Liver (tissue), 10 donors: ENCODE measurements at places on chromosomes 4 and X. TPM values are rescaled to one million over a fixed set of nuclear protein-coding genes. Genes with fewer than 3 reads are reported as not detected.

SSX2B gene
- not detected for total RNA-seq

FDCSP gene
- total RNA-seq: not detected

- no peak for DNase-seq
- H3K27me3 ChIP-seq: no peaks in the 10 kb centered on the region
- H3K4me3 ChIP-seq: no peak overlapping the region
Observed at GRCh38 chr4:162706051-162706450, 460.6 kb downstream of the NAF1 start.

- H3K4me3 ChIP-seq: no peak overlapping the region
- DNase-seq: no peak
- no peaks in the 10 kb centered on the region for H3K36me3 ChIP-seq
- H3K27me3 ChIP-seq: no peaks in the 10 kb centered on the region
- H3K4me1 ChIP-seq: peaks cover 3% of the 10 kb centered on the region
Observed at GRCh38 chr4:94673961-94674360, 83.8 kb upstream of the BMPR1B start.

GRCh38 chrX:43899878-43900815 is 17.9 kb upstream of the MAOB start:
- no peaks in the 10 kb centered on the region for H3K36me3 ChIP-seq
- no peak for DNase-seq
- H3K4me3 ChIP-seq: no peak overlapping the region
- H3K4me1 ChIP-seq: peaks cover 1% of the 10 kb centered on the region
